GM23338 (cell line): ENCODE measurements at places on chromosomes 16 and 17. TPM values are rescaled to one million over a fixed set of nuclear protein-coding genes. Genes with fewer than 3 reads are reported as not detected.

The SPAG5 gene
- total RNA-seq = 87.3 and 99.6 TPM in 2 replicates

The EFCAB5 gene
- total RNA-seq = not detected in 2 replicates

The XYLT1 gene
- 21.5 and 24.7 TPM in 2 replicates for total RNA-seq

The ADGRG1 gene
- 0.12 and 0.14 TPM in 2 replicates for total RNA-seq

The MEIOC gene
- 17.2 and 23.8 TPM in 2 replicates for total RNA-seq

The TPSG1 gene
- total RNA-seq = not detected in 2 replicates

The SYNGR2 gene
- total RNA-seq = 33.0 and 61.6 TPM in 2 replicates

The WBP2 gene
- total RNA-seq = 34.9 and 36.2 TPM in 2 replicates

The IGSF6 gene
- total RNA-seq = not detected in 2 replicates

The BEAN1 gene
- 0.07 TPM in 1 of 2 replicates, not detected in the other for total RNA-seq

The NUPR1 gene
- total RNA-seq = 0.03 TPM in 1 of 2 replicates, not detected in the other

The HAS3 gene
- total RNA-seq = 54.9 and 56.7 TPM in 2 replicates

The KRTAP4-5 gene
- total RNA-seq = not detected in 2 replicates

The WNT3 gene
- total RNA-seq = 2.7 and 3.6 TPM in 2 replicates

The CTF1 gene
- total RNA-seq = 0.52 and 0.54 TPM in 2 replicates

The KCNJ18 gene
- not detected in 2 replicates for total RNA-seq

The PRRT2 gene
- total RNA-seq = 8.9 and 13.3 TPM in 2 replicates

The KRTAP2-2 gene
- total RNA-seq = not detected in 2 replicates

The CLEC18B gene
- total RNA-seq = 0.31 TPM in 1 of 2 replicates, not detected in the other

The CSH2 gene
- total RNA-seq = not detected in 2 replicates

The MYH10 gene
- total RNA-seq = 230 and 246 TPM in 2 replicates

The LGALS9B gene
- total RNA-seq = not detected in 2 replicates

The PRAC2 gene
- not detected in 2 replicates for total RNA-seq

The CCR7 gene
- 0.59 TPM in 1 of 2 replicates, not detected in the other for total RNA-seq

The RNF222 gene
- total RNA-seq = 0.07 and 0.31 TPM in 2 replicates
